ENCODE measurements at places on chromosomes 12 and 14.

- no peak for DNase-seq
These were observed 255.6 kb upstream of the GRIP1 start for GRCh38 chr12:66934302-66935062.

DNA sequence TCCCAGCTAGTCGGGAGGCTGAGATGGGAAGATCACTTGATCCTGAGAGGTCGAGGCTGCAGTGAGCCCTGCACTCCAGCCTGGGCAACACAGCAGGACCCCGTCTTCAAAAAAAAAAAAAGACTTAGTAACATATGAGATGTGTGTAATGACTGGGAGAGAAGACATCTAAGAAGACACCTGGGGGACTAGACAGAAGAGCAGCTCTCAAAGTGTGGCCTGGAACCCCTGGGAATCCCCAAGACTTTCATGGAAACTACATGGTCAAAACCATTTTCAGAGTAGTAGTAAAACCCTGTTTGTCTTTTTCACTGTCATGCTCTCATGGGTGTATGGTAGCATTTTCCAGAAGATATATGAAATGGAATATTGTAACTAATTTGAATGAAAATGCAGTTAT, 45.3 kb downstream of the R3HDM2 start:
- DNase-seq, result no peak

GRCh38 chr14:75736845-75737485, 75.9 kb downstream of the TTLL5 start:
- DNase-seq, result no peak

DNA sequence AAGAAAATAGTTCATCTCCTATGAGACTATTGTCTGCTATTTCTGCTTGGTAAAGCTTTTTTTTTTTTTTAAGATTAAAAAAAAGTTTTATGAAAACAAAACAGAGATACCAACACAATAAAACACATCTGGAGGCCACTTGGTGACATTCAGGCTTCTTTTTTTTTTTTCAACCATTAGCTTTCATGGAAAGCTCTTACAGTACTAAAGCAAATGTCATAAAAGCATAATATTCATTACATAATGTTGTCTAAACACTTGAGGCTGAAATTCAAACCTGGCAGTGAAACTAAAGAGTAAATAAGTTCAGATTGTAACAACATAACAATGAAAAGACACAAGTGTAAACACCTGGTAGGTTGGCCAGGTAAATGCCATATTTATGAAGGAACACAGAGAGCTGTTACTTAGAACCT, 14.7 kb downstream of the PRICKLE1 start:
- no peak for DNase-seq

DNA sequence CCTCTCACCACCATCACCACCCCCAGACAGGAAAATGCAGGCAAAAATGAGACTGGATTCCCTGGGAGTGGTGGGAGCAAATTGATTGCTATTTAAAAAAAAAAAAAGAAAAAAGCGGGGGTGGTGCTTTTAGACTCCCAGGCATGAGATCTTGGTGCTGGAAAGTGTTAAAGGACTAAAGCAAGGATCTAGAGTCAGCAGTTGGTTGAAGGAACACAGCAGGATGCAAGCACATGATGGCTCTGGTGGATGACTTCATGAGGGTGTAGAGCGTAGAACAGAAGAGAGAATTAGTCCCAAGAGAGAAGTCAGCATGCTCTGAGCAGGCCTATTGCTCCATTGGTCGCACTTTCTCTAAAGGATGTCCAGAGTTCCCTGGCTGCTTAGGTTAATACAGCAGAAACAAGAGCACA, 183.8 kb upstream of the HMGA2 start:
- no peak for DNase-seq

GRCh38 chr12:1395421-1395955, 198.9 kb downstream of the FBXL14 start:
- DNase-seq, result no peak

GRCh38 chr12:127270193-127270592, 996.8 kb upstream of the TMEM132C start:
- no peak for DNase-seq

GRCh38 chr12:6547987-6548386, 7.9 kb downstream of the IFFO1 start:
- no peak for DNase-seq

- DNase-seq, result no peak
These were observed 28.2 kb upstream of the BCAT1 start for GRCh38 chr12:24977060-24977459.

DNA sequence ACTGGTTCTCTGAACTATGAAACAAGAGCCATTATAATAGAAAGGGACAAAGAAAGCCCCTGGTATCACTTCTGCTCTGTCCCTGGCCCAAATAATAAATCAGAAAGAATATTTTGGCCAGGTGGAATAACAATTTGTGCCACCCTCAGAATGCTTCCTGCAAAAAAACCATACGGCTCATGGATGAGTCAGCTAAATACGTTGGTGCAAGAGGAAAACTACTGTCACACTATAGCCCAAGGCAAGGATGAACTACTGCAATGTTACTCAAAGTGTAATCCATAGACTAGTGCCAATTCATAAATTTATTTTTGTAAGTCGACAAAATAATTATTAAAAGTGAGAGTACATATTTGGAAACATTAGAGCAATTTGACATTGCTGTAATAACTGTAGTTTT, 68.2 kb downstream of the ANKS1B start:
- DNase-seq, result no peak

DNA sequence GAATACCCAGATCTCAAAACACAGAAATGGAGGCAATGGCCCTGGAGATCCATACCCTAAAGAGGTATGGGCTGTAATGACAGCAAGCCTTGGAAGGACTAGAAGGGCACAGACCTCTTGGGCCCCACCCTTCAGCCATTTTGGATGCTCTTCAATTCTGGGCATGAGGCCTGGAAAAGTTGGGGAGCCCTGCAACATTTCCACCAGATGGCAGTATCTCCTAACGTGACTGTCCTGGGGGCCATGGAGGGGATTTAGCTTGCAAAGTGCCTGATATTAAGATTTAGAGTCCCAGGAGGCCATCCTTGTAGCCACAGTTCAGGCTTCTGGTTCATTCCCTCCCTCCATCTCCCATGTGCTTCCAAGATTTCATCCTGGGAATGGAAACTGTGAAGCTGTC, 30.2 kb downstream of the KCNA5 start:
- DNase-seq, result no peak

- no peak for DNase-seq
These were observed 3.7 kb downstream of the BIN2 start for GRCh38 chr12:51320311-51320694.

DNA sequence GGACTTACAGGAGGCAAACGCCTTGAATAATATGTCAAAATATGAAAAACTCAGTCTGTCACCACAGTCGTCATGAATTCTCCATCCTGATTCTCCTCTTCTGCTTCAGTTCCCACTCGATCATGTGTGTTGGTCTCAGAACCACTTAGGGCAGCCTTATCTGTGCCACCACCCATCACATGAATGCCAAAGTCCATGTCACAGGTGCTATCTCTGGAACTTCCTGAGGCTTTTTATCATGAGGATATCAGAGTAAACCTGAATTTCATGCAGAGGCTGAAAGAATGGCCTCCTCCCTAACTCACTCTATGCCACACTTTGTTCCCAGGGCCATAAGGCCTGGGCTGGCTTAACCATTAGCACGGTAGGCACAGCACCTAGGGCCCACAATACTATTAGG, 28.8 kb upstream of the MAP3K9 start:
- DNase-seq, result no peak

DNA sequence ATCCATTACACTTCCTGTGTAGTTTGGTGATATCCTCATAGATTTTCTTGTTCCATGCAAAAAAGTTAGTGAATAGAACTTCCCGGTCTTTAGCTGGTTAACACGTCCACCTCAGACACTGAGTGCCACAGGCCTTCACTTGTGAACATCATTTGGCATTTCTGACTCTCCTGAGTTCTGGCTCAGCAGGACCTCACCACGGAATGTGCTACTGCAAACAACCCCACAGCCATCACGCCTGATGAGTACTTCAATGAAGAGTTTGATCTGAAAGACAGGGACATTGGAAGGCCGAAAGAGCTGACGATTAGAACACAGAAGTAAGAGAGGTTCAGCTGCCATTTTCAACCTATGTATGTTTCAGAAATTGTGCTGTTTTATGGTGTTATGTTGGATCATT, 20.0 kb downstream of the C12orf76 start:
- no peak for DNase-seq

GRCh38 chr14:91743305-91743653, 11.4 kb upstream of the CATSPERB start:
- DNase-seq, result no peak

DNA sequence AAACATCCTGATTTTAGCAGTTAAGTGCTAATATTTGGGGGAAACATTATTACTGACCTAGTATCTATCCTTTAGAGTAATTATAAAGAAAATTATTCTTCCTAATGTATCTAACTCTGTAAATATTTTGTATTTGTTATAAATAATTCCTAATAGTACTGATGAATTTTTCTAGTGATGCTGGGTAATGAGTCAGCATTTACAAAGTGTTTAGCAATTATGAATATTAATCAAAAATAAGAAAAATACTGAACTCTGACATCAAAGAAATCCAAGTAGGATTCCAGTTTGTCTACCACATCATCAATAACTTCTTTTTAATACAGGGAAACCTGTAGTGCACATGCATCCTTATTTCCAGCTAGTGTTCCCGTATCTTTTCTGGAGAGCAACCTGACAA, 9.0 kb downstream of the NAP1L1 start:
- DNase-seq, result no peak

- DNase-seq, result no peak
These were observed 84.1 kb downstream of the TTC7B start for GRCh38 chr14:90732139-90732538.

- DNase-seq, result no peak
These were observed 457.0 kb downstream of the ADAMTS20 start for GRCh38 chr12:43094886-43095575.
